A549 treated with GW870086 at 1 μM for 4 hours (cell line): ENCODE measurements at places on chromosomes 16 and 17. TPM values are rescaled to one million over a fixed set of nuclear protein-coding genes. Genes with fewer than 3 reads are reported as not detected.

Gene SMPD3
- 0.07 to 0.29 TPM (median 0.08 TPM) in 5 replicates for total RNA-seq

Gene PLA2G10
- 0.29 to 0.42 TPM (median 0.36 TPM) in 4 of 5 replicates, not detected in the other for total RNA-seq

Gene GUCY2D
- total RNA-seq: 0.24 to 0.34 TPM in 2 of 5 replicates, not detected in the others

Gene KCNJ12
- total RNA-seq: 1.2 to 1.6 TPM (median 1.5 TPM) in 5 replicates

Gene ZMYND15
- 0.16 to 0.74 TPM (median 0.28 TPM) in 5 replicates for total RNA-seq

Gene SLC5A2
- total RNA-seq: 0.09 to 1.0 TPM (median 0.24 TPM) in 5 replicates

Gene SAMD14
- 0.23 to 0.68 TPM (median 0.32 TPM) in 5 replicates for total RNA-seq
